IPS DF 19.7 (cell line): ENCODE measurements at places on chromosomes 7 and 10.

GRCh38 chr10:61975391-61975932, 74.0 kb downstream of the ARID5B start:
- DNase-seq, result no peak

DNA sequence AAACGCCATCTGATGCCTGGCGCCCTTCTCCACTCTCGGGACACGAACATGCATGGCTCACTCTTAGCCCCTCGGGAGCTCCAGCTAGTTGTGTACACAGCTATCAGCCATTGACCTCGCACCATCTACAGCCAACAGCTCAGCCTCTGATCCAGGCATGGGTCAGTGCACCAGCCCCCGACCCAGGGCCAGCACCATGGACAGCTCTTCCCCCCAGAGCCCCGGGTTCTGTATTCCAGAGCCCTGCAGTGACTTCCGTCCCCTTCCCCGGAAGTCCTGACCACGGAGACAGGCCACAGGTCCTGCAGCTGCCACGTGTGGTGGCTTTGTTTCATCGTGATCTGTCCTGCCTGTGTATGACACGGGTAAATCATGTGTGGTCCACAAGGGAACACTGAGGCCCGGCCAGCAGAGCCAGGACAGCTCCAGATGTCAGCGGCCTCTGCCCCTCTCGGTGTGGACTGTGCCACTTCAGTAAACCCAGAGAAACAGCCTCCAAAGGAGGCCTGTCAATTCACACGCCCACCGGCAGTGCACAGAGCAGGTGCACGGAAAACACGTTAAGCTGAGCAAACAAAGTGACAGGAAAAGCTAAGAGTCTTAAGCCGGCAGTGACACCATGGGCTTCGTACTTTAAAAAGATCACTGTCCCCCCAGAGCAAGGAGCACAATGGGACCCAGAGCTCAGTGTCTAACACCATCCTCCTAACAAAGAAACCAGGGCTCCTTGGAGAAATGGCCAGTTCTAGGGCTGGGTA, 13.0 kb downstream of the STK32C start:
- no peak for DNase-seq

GRCh38 chr7:84847038-84847437, 339.8 kb downstream of the SEMA3D start:
- DNase-seq, result no peak

DNA sequence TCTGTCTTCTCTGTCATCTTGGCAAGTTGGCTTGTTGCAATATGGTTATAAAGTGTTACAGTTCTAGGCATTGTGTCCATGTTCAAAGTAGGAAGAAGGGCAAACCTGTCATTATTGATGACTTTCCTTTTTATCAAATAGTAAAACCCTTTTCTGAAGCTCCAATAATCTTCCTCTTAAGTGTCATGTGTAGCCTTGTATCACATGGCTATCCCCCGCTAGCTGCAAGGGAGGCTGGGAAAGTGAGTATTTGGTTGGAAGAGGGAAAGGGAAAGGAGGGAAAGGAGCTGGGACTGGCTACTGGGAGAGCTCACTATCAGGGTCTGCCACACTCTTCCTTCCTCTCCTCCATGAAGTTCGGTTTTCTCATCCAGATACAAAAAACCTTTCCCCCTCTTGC, 45.2 kb upstream of the FAM180A start:
- DNase-seq, result no peak

- no peak for DNase-seq
These were observed 293.3 kb downstream of the USP6NL start for GRCh38 chr10:11317936-11318670.
